Breast epithelium (tissue), 4 donors: ENCODE measurements at places on chromosomes 7 and 10. TPM values are rescaled to one million over a fixed set of nuclear protein-coding genes. Genes with fewer than 3 reads are reported as not detected.

The CYP2C18 gene
- total RNA-seq, result not detected

The POLR3A gene
- total RNA-seq, result 17.9 TPM

DNA sequence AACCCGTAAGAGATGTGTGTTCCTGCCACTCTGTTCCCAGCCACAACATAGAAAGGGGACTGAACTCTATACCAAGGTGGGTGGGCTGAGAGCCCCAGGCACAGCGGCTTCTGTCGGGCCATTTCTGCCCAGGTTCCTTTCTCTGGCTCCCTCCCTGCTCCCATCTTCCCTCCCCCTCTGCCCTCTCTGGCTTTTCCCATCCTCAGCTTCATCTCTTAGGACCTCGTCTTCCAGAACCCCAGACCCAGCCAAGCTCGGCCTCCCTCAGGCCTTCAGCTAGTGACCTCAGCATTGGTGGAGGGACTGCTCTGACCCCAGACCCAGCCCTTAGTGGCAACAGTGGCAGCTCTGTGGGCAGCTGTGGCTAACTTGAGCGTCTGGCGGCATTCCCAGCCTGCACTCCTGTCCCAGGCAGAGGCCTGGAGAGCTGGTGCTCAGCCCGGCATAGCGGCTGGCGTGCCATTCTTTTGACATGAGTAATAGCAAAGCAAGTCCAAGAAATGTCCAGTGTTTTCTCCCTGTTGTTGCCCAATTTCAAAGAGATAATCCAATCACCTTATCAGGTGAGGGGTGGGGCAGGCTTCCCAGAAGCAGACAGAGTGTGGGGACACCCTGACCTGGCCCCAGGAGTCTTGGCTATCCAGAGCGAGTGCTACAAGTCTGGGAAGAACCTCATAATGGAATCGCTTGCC, 15.9 kb downstream of the PTPRE start:
- no peak overlapping the region for H3K4me3 ChIP-seq
- H3K27ac ChIP-seq, result peak overlapping the region; percentile 75
- no peaks in the 10 kb centered on the region for H3K36me3 ChIP-seq
- DNase-seq, result no peak
- no peaks in the 10 kb centered on the region for H3K4me1 ChIP-seq

- no peaks in the 10 kb centered on the region for H3K4me1 ChIP-seq
- DNase-seq, result no peak
- peak overlapping the region; percentile 60 for H3K27ac ChIP-seq
- H3K36me3 ChIP-seq, result no peaks in the 10 kb centered on the region
- no peaks in the 10 kb centered on the region for H3K27me3 ChIP-seq
- no peak overlapping the region for H3K4me3 ChIP-seq
Measured at GRCh38 chr7:64541438-64542359, 21.2 kb downstream of the ZNF680 start.

DNA sequence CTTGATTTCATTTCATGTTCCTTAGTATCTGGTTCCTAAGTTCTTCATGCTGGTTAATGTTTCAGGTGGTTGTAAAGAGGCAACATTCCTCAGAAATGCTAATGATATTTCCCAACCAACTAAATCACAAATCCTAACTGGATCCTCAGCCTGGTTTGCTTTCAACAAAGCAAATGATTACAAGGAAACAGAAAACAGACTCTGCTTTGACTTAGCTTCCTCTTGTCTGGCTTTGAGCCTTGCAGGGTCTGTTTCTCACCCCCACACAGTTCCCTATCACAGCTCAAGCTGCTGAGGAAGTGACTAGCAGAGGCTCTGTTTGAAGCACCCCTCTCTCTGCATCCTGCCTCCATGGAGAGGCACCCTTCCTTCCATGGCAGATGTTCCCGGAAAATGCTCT, 130.2 kb upstream of the CTTNBP2 start:
- H3K4me3 ChIP-seq, result no peak overlapping the region
- no peaks in the 10 kb centered on the region for H3K4me1 ChIP-seq
- no peaks in the 10 kb centered on the region for H3K36me3 ChIP-seq
- no peak overlapping the region for H3K27ac ChIP-seq
- H3K27me3 ChIP-seq, result no peaks in the 10 kb centered on the region

The FGF8 gene
- not detected for total RNA-seq

The DPCD gene
- total RNA-seq, result 24.7 TPM

The ACSM6 gene
- not detected for total RNA-seq

GRCh38 chr7:42869131-42870020, 42.5 kb downstream of the C7orf25 start:
- H3K36me3 ChIP-seq, result no peaks in the 10 kb centered on the region
- DNase-seq, result no peak
- no peak overlapping the region for H3K27ac ChIP-seq
- no peak overlapping the region for H3K4me3 ChIP-seq

The NYAP1 gene
- 0.59 TPM for total RNA-seq

The MSS51 gene
- total RNA-seq, result 4.2 TPM

The CAMK2B gene
- total RNA-seq, result 2.0 TPM

The TACR2 gene
- total RNA-seq, result 0.73 TPM

DNA sequence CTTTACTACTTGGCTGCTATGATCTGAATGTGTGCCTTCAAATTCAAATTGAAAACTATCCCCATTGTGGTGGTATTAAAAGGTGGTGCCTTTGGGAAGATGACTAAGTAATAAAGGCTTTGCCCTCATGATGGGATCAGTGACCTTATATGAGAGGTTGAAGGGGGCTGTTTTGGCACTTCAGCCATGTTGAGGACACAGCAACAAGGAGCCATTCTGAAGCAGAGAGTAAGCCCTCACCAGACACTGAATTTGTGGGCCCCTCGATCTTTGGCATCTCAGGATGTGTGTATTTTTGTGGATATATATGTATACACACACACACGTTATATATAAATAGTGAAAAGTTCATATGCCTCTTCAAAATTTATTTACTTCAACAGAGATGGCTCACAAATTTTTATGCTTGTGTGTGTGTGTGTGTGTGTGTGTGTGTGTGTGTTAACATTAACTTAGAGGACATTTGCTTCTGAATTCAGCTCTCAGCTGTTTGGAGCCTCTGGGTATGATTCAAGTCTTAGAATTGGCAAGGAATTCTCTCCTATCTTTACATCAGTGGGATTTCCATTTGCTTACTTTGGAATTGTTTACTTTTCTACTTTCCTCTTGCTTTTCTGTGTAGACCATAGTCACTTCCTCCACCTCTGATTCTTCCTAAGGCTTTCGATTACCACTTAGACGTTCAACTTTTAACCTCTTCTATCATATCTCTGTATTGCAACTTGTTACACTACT, 66.6 kb downstream of the MAGI2 start:
- DNase-seq, result no peak
- H3K27me3 ChIP-seq, result no peaks in the 10 kb centered on the region
- H3K4me3 ChIP-seq, result no peak overlapping the region

DNA sequence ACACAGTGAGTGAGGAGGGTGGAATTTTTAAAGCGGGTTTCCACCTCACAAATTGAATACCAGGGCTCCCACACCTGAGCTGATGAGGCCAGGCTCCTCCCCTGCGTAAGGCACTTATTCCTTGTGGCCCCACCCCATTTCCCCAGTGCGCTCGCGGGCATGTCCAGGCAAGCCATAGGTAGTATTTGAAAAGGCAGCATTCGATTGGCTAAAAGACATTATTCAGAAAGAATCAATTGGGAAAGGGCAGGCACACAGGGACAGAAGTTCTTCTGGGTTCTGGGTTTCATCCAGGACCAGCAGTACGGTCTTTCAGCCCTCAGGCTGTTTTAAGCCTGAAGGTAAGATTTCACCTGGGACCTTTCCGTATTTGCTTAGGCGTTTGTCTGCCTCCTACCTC, 222.3 kb downstream of the BBS9 start:
- H3K36me3 ChIP-seq, result no peaks in the 10 kb centered on the region
- H3K4me3 ChIP-seq, result no peak overlapping the region
- no peak overlapping the region for H3K27ac ChIP-seq
- H3K27me3 ChIP-seq, result no peaks in the 10 kb centered on the region
- DNase-seq, result no peak
- H3K4me1 ChIP-seq, result no peaks in the 10 kb centered on the region

DNA sequence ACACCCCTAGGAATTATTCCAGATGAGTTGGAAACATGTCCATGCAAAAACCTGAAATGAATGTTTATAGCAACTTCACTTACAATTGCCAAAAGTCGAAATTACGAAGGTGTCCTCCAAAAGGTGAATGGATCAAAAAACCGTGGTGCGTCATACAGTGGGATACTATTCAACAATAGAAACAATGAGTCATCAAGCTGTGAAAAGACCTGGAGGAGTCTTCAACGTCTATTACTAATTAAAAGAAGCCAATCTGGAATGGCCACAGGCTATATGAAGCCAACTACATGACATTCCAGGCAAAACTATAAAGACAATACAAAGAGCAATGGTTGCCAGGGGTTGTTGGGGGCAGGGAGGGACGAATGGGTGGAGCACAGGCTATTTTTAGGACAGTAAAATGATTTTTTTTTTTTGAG, 12.6 kb upstream of the PPP2R2D start:
- no peaks in the 10 kb centered on the region for H3K36me3 ChIP-seq
- no peak for DNase-seq
- H3K27me3 ChIP-seq, result peaks cover 18% of the 10 kb centered on the region
- H3K4me3 ChIP-seq, result no peak overlapping the region
- H3K27ac ChIP-seq, result no peak overlapping the region
- no peaks in the 10 kb centered on the region for H3K4me1 ChIP-seq

GRCh38 chr10:104337985-104338735, at the start of gene ITPRIP:
Gene ITPRIP (minus strand): TSS chr10:104338465. CDS start chr10:104316051, 22,414 bp downstream.
- H3K4me3 ChIP-seq, result peak within 1 kb of the TSS; percentile 96
- H3K27ac ChIP-seq, result peak within 1 kb of the TSS; percentile 92
- H3K27me3 ChIP-seq, result no peaks in the 10 kb centered on the region
- DNase-seq, result no peak
- no peaks in the 10 kb centered on the region for H3K36me3 ChIP-seq
- peaks cover 4% of the 10 kb centered on the region for H3K4me1 ChIP-seq

GRCh38 chr7:83011954-83012353, 150.7 kb downstream of the PCLO start:
- no peaks in the 10 kb centered on the region for H3K36me3 ChIP-seq
- no peak overlapping the region for H3K27ac ChIP-seq
- no peaks in the 10 kb centered on the region for H3K4me1 ChIP-seq
- H3K4me3 ChIP-seq, result no peak overlapping the region
- DNase-seq, result no peak
- H3K27me3 ChIP-seq, result no peaks in the 10 kb centered on the region

- no peak for DNase-seq
- H3K27ac ChIP-seq, result peak overlapping the region; percentile 44
- no peaks in the 10 kb centered on the region for H3K36me3 ChIP-seq
- no peak overlapping the region for H3K4me3 ChIP-seq
- H3K27me3 ChIP-seq, result no peaks in the 10 kb centered on the region
Measured at GRCh38 chr7:139725858-139726484, 51.8 kb downstream of the HIPK2 start.

DNA sequence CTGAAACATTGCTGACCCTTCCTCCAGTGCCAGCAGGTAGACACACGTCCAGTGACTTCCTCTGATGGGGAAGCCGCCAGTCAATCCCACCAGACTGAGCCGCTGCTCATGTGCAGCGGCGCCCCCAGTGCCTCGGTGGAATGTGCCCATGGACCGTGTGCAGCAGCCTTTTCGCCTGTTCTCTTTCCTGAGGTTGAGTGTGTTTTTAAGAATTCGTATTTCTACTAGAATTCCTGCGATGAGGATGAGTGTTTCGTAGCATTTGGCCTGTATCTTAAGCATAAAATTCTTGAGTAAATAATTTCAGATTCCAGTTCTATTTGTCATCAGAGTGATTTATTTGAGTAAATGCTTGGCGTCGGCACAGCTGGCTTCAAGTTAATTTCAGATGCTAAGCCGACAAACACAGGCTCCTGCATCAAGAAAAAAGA, 35.4 kb downstream of the BNIP3 start:
- H3K27ac ChIP-seq, result no peak overlapping the region
- H3K36me3 ChIP-seq, result peaks cover 28% of the 10 kb centered on the region
- H3K27me3 ChIP-seq, result no peaks in the 10 kb centered on the region

DNA sequence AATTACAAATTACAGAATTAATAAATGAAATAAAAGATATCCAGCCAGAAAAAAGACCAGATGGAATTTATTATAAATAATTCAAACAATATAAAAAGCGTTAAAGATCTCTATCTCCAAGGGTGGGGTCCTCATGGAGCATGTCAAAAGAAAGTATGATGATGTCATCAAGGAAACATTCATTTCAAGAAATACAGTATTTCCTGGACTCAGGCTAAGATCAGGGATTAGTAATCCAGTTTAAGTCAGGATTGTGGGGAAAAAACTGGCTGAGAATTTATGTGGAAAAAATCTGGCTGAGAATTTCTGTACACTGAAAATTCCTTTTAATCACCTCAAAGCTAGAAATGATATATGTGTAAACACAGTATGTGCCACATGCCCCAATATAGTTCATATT, 1075.3 kb downstream of the XPNPEP1 start:
- no peaks in the 10 kb centered on the region for H3K4me1 ChIP-seq
- no peaks in the 10 kb centered on the region for H3K27me3 ChIP-seq
- no peak overlapping the region for H3K4me3 ChIP-seq

DNA sequence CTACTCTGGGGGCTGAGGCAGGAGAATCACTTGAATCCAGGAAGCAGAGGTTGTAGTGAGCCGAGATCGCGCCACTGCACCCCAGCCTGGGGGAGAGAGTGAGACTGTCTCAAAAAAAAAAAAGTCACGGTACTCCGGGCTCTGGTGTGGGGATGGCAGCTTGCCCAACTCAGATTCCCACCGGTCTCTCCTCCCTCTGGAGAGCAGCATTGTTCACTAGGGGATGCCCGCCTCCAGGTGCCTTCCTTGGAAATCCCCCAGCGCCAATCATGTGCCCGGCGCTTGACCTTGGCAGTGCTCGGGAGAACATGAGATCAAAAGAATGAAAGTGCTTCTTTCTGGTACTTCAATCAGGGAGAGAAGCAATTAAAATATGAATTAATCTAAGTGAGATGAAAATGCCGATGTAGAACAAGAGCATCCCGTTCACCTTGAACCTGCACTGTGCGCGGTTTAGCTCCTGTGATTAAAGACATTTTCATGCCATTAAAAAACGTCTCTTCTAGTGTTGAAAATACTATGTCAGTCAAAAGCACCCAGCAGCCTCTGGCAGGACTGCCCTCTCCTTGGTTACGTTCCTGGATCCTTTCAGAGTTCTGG, 1127.3 kb upstream of the AUTS2 start:
- no peak overlapping the region for H3K4me3 ChIP-seq
- H3K4me1 ChIP-seq, result no peaks in the 10 kb centered on the region
- H3K27me3 ChIP-seq, result no peaks in the 10 kb centered on the region
- H3K27ac ChIP-seq, result no peak overlapping the region
- no peak for DNase-seq
- no peaks in the 10 kb centered on the region for H3K36me3 ChIP-seq
